T-helper 1 cell (primary cell): ENCODE measurements at places on chromosomes 1 and 21.

DNA sequence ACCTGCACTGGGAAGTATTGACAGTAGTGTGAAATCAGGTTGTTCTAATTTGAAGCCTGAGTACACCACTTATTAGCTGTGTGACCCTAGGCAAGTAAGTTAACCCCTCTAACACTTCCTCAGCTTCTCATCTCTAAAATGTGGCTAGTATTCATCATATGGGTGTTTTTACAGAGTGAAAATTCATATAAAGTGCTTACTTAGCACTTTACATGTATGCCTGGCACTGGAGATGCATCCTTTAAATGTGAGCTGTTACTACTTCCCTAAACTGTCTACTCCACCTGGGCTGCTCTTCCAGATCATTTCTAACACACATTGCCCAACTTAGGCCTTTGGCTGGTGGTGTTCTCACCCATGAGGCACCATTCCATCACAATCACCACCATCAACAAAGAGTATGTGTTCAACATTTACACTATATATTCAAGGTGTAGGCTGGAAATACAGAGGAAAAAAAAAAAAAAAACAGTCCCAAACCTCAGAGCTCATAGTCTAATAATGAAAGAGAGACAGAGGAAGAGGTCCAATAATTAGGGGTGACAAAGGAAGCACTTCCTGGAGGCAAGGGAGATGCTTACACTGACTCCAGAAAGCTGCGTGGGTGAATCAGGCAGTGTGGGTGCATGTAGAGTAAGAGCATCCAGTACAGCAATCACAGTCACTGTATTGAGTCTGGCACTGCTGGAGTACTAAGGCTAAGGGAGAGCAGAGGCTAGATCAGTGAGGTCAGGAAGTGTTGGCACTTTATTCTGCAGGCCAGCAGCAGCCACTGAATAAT, 3.6 kb downstream of the STX6 start:
- no peak for DNase-seq

DNA sequence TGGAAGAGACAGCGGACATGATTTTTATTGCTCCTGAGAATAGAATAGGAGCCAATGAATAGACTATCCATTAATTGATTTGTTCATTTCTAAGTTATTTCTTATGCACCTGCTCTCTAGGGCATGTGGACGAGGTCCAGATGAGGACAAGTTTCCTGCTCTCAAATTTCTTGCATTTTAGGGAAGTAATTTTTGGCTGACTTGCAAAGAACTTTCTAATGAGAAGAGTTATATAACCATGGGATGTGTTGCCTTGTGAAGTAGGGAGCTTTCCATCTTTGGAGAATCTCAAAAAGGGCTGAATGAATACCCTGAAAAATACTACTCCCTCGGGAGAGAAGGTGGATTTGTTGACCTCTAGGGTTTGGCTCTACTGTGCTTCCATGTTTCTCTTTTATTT, 243.0 kb downstream of the KIF26B start:
- no peak for DNase-seq

DNA sequence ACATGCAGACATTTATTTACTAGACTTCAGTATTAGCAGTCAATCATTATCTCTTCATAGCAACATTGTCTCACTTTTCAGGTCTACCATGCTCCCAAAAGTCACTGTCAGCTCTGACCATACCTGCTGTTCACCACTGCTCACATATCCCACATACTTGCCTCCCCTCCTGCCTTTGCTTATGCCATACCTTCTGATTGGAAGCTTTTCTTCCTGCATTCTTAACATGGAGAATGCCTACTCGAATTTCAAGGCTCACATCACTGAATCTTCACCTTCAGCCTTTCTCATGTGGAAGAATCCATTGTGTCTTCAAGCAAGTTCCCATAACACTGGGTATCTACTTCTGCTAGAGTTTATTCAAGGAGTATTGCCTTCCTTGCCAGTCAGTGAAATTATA, 135.4 kb downstream of the NTNG1 start:
- DNase-seq: no peak

- DNase-seq: no peak
Measured at GRCh38 chr1:243798726-243799125, 51.3 kb downstream of the AKT3 start.

- DNase-seq: no peak
Measured at GRCh38 chr1:203665993-203666392, 39.4 kb downstream of the ATP2B4 start.
